Heart right ventricle (tissue), 16 donors: ENCODE measurements at places on chromosomes 6 and 20. TPM values are rescaled to one million over a fixed set of nuclear protein-coding genes. Genes with fewer than 3 reads are reported as not detected.

METTL24 gene
- 1.1 TPM for total RNA-seq

DSP gene
- total RNA-seq = 403 TPM

SAPCD1 gene
- total RNA-seq = not detected

TRIM15 gene
- not detected for total RNA-seq

PRDM1 gene
- 2.3 TPM for total RNA-seq

OLIG3 gene
- not detected for total RNA-seq

RBPJL gene
- total RNA-seq = not detected

OR2J3 gene
- not detected for total RNA-seq

PPIL6 gene
- total RNA-seq = 4.7 TPM

GJA1 gene
- total RNA-seq = 210 TPM

ME1 gene
- total RNA-seq = 16.7 TPM

VNN1 gene
- total RNA-seq = 2.0 TPM

XPO5 gene
- total RNA-seq = 20.1 TPM

TPD52L1 gene
- total RNA-seq = 42.4 TPM

CCM2L gene
- 10.7 TPM for total RNA-seq

CD24 gene
- not detected for total RNA-seq

MCHR2 gene
- not detected for total RNA-seq

FOXS1 gene
- 1.4 TPM for total RNA-seq

TAF4 gene
- total RNA-seq = 10.7 TPM

SLC17A1 gene
- not detected for total RNA-seq

CBFA2T2 gene
- 9.7 TPM for total RNA-seq

MAS1 gene
- 0.02 TPM for total RNA-seq

EDN3 gene
- not detected for total RNA-seq

TNFAIP3 gene
- 5.8 TPM for total RNA-seq

CALHM4 gene
- total RNA-seq = not detected

CST5 gene
- total RNA-seq = not detected

MROH8 gene
- total RNA-seq = 5.2 TPM

ARHGAP18 gene
- 4.2 TPM for total RNA-seq

LRFN2 gene
- total RNA-seq = not detected

BPIFB1 gene
- not detected for total RNA-seq

OPRL1 gene
- total RNA-seq = 0.44 TPM

CLVS2 gene
- not detected for total RNA-seq

HSPA1A gene
- 228 TPM for total RNA-seq

TSPYL1 gene
- 121 TPM for total RNA-seq
